SW 1271 (cell line): ENCODE measurements at places on chromosomes 1 and 21.

GRCh38 chr1:240099748-240100147 lies 8.1 kb downstream of the FMN2 start:
- DNase-seq = no peak

DNA sequence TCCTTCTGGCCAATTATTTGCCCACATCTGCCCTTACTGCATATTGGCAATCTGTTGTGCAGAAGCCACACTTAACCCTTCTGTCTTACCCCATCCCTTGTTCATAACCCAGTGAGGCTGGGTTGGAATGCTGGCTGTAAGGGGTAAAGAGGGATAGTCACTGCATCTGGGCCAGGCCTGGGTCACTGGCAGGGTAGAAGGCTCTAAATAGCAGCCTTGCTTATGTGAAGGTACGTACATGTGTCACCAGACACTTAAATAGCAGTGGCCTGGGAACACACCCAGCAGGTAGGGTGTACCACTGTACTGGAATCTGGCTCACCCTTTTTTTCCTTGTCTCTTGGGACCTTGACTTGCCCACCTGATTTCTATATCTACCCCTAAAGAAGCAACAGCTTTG lies 9.9 kb upstream of the TARS2 start:
- DNase-seq = no peak

GRCh38 chr1:31127266-31127665 lies 61.7 kb upstream of the PUM1 start:
- no peak for DNase-seq

- DNase-seq = no peak
Observed at GRCh38 chr1:160963521-160963920, 8.9 kb upstream of the ITLN2 start.

GRCh38 chr1:201021630-201022492 lies 1.7 kb downstream of the KIF21B start:
- no peak for DNase-seq
